Occipital lobe (tissue), 3 donors: ENCODE measurements at places on chromosomes 6 and 20. TPM values are rescaled to one million over a fixed set of nuclear protein-coding genes. Genes with fewer than 3 reads are reported as not detected.

DNA sequence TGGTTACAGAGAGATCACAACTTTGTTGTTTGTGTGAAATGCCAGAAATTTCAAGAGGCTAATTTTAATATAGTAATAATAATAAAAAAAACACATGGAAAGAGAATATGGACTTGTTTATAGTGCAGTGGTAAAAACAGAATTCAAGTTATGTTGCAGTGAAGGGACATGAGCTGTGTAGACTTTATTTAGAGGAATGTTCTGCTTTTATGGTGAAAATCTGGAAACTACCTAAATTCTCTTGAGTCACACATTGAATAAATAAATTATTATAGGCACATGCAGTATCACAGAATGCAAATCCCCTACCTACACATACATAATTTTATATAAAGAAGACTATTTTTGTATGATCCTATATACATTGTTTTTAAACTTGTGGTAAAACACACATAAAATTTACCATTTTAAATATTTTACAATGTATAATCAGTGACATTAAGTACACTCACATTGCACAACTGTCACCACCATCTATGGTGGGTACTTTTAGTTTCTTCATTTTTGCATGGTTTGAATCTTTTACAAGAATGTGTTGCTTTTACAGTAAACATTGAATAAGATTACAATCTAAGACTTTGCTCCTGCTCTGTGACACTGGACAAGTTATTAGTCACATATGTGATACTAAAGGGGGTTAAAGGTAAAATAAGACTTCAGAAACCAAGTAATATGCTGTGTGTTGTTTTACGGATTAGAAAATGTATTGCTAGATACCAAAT, 107.4 kb downstream of the B3GAT2 start:
- DNase-seq, result no peak

The FAM162B gene
- 2.8 TPM for total RNA-seq

DNA sequence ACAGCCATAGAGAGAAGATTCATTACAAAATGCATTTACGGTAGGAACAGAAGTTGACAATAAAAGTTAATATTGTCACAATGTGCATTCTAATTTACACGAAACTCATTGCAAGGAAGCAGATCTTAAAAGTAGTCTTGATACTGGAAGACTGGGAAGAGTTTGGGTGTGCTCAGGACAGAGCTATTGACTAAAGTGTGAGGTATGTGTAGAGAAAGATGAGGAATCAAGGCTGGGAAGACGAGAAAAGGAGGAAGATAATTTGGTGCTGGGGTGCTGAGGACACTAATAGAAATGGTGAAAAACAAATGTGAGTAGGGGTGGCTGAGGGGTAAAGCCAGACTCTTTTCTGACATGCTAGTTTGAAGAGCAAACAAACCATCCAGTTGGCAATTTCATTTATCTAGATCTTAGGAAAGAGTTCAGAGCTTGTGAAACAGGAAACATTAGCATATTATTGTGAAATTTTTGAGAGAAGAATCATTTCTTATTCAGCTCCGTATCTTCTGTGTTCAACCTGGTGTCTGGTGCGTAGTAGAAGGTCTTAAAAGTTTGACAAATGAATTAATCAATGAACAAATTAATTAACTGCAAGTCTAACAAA, 72.7 kb downstream of the ELOVL4 start:
- no peak for DNase-seq

The CST2 gene
- total RNA-seq, result not detected

GRCh38 chr20:23155141-23155590, 69.0 kb upstream of the CD93 start:
- no peak for DNase-seq
